ENCODE measurements at places on chromosomes 5 and 9.
A peak's percentile ranks its signal among the peaks of the same experiment; 100 is the strongest.

- no peak for DNase-seq
These were observed 4.6 kb upstream of the SUSD3 start for GRCh38 chr9:93053781-93054331.

DNA sequence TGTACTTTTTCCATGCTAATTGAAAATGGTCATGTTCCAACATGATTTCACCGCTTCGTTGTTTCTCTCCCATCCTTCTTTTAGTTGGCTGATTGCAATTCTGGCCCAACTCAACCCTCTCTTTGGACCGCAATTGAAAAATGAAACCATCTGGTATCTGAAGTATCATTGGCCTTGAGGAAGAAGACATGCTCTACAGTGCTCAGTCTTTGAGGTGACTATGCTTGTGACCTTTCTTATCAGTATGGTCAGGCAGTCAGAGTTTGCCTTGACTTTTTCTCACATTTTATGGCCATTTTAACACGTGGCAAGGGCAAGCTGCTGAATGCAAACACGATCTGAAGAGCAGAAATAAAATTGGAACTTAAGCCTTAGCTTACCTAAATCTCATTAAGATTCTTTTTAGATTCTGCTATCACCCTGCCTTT, 36.0 kb upstream of the CREBRF start:
- no peak for DNase-seq

DNA sequence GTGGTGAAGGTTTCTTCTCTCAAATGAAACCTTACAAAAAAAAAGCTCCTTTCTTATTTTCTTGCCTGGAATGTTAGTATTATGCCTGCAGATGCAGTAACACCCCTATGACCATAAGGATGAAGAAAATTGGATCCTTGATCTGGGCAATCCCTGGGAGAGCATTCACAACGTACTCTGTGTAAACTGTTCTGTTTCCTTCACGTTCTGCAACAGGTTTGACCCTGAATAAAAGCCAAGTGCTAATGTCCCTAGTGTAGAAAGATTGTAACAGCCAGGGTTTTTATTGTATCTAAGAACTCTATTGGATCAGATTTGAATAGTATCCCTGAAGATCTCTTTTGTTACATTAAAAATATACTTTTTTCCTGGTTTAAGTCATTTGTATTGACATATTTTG, 1639.6 kb upstream of the ACO1 start:
- DNase-seq: no peak

GRCh38 chr9:636931-637591, 204.4 kb upstream of the DMRT1 start:
- DNase-seq: no peak

GRCh38 chr5:54226215-54226614, 84.2 kb downstream of the ARL15 start:
- no peak for DNase-seq

DNA sequence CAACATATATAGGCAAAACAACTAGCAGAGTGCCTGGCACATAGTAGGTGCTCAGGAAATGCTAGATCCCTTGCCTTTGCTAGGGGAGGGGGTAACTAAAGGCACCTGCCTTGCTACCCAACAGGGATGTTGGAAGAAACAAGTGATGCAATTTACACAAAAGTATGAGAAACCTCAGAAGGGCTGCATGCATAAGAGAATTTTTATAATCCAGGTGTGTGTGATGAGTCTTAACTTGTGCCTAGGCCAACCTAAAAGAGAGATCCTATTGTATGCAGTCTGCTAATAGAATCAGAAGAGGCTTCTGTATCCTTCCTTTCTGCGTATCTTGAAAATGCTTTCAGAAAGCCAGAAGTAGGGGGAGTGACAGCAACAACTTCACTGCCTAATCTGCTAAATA, 135.9 kb downstream of the SLIT3 start:
- DNase-seq: no peak

- no peak for DNase-seq
These were observed 31.0 kb downstream of the NSUN2 start for GRCh38 chr5:6601816-6602215.

GRCh38 chr9:117103438-117104110, 311.3 kb downstream of the ASTN2 start:
- no peak for DNase-seq

DNA sequence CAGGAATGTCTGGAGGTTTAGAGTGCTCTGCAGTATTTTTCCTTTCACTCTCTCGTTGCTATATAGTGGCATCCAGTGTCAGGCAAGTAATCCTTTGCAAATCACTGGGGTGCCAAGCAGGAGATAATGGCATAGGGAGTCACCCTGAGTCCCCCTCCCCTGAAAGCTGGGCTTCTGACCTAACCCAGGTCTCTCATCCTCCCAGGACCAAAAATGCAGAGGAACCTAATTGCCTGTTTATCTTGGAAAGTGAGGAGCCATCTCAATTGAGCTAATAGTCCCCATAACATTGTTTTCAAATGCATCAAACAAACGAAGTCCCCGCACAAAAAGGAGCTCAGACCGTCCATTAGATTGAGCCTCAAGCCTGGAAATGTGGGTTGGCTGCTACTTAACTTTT, 368.0 kb upstream of the IRX2 start:
- DNase-seq: no peak

GRCh38 chr9:78383130-78383529, 86.2 kb downstream of the PSAT1 start:
- no peak for DNase-seq

DNA sequence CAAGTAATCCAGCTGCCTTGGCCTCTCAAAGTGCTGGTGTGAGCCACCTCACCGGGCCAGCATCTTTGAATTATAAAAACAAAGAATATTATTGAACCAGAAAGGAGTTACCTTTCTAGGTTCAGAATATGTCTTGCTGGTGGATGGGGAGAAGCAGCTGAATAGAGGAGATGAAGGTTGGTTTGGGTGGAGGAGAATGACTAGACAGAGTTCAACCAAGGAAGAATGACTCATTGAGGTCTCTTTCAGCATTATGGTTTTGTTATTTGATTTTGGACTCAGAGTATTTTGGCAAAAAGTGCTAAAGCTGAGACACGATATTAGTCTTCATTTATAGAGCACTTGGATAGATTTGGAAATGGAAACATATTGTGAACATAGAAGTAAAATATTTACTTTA, 75.2 kb upstream of the MPDZ start:
- no peak for DNase-seq

DNA sequence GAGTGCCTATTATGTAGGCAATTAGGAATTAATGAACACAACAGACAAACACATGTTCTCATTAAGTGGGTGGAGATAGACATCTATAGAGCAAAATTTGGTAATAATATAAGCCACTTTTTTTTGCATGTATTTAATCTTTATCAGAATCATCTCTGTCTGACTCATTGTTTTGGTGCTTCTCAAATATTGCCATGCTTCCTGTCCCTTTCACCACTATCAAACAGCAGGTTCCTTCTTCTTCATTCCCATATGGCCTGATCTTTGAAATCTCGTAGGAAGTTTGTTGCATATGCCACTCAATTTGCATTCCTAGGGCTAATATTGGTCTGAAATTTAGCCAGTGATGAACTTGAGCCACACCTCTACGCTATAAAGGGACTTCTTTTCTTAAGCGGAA, 128.9 kb upstream of the SPEF2 start:
- no peak for DNase-seq

DNA sequence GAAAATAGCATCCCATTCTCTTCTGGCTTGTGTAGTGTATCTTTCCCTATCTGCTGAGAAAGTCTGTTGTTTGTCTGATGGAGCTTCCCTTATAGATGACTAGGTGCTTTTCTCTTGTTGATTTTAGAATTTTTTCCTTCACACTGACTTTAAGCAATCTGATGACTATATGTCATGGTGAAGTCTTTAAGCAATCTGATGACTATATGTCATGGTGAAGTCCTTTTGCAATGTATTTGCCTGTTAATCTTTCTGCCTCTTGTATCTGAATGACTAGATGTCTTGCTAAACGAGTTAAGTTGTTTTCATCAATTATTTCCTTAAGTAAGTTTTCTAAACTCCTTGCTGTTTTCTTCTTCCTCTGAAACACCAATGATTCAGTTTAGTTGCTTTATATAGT, 80.5 kb downstream of the RNF130 start:
- DNase-seq: no peak

GRCh38 chr5:59079622-59080620, 497.0 kb downstream of the RAB3C start:
- no peak for DNase-seq

DNA sequence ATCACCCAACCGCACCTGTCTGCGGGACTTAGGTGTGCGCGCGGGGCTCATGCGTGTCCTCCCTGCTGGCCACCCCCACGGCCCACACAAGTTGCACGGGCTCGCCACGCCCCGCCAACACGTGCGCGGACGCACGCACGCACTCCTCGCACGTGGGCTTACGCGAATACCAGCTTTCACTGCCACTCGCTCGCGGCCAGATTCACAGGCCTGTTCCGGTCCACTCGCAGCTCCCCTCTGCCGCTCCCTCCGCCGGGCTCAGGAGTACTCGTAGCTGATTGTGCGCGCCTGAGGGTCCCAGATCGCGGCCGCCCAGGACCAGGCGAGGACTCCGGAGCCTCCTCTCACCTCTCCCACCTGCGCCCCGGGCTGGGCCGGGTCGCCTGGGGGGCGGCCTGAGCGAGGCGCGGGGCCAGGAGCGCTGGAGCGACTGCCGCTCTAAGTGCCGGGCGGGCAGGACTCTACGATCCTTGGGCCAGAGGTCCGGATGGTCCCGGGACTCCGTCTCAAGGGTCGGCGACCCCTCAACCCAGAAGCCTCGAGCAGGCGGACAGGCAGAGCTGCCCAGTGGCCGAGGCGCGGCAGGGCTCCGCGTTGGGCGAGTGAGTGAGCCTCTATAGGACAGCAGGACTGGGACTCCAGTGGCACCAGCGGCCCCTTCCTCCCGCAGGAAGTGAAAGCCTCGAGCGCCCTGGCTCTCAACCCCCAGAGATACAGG, 3.4 kb downstream of the PCDHGC5 start:
- peak; percentile 59 for DNase-seq

GRCh38 chr5:128099944-128100343, 16.4 kb downstream of the SLC12A2 start:
- DNase-seq: no peak

GRCh38 chr5:175810457-175810856, 60.9 kb upstream of the CPLX2 start:
- no peak for DNase-seq

DNA sequence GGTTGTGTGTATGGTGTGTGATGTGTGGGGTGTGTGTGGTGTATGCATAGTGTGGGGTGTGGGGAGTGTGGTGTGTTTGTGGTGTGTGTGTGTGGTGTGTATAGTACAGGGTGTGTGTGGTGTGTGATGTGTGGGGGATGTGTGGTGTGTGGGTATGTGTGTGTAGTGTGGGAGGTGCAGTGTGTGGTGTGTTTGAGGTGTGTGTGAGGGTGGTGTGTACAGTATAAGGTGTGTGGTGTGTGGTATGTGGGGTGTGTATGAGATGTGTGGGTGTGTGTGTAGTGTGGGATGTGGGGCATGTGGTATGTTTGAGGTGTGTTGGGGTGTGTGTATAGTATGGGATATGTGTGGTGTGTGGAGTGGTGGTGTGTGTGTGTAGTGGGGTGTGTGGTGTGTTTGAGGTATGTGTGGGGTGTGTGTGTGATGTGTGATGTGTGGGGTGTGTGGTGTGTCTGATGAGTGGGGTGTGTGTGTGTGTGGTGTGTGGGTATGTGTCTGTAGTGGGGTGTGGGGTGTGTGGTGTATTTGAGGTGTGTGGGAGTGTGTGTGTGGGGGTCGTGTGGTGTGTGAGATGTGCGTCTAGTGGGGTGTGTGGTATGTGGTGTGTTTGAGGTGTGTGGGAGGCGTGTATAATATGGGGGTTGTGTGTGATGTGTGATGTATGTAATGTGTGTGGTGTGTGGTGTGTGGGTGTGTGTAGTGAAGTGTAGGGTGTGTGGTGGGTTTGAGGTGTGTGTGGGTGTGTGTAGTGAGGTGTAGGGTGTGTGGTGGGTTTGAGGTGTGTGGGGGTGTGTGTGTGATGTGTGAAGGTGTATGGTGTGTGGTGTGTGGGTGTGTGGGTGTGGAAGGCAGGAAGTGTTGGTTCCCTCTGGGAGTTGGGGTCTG, 8.6 kb downstream of the ECSCR start:
- no peak for DNase-seq

GRCh38 chr9:92406477-92406876, 2.1 kb upstream of the OGN start:
- peak; percentile 44 for DNase-seq

DNA sequence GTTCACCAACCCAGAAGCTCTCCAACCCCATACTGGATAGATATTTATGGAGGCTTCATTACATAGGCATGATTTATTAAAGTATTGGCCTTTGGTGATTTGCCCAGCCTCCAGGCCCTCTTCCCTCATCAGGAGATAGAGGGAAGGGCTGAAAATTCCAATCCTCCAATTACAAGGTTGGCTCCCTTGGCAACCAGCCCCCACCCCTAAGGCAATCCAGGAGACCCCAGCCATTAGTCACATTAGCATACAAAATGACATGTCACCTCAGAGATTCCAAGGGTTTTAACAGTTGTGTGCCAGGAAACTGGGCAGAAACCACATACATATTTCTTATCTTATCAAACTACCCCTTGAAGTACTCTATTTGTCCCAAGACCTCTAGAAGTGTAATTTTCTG, 210.0 kb downstream of the HINT1 start:
- DNase-seq: no peak

DNA sequence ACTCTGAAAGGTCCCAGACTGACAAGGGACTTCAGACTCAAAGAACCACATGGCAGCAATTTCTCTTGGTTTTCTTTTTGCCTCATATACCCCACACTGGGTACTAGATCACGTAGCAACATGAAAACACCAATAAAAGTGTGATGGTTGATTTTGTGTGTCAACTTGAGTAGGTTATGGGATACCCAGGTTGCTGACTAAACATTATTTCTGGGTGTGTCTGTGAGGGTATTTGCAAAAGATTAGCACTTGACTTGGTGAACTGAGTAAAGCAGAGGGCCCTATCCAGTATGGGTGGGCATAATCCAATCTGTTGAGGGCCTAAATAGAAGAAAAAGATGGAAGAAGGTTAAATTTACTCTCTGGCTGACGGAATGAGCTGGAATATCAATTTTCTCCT, 53.8 kb upstream of the ZNF618 start:
- no peak for DNase-seq

DNA sequence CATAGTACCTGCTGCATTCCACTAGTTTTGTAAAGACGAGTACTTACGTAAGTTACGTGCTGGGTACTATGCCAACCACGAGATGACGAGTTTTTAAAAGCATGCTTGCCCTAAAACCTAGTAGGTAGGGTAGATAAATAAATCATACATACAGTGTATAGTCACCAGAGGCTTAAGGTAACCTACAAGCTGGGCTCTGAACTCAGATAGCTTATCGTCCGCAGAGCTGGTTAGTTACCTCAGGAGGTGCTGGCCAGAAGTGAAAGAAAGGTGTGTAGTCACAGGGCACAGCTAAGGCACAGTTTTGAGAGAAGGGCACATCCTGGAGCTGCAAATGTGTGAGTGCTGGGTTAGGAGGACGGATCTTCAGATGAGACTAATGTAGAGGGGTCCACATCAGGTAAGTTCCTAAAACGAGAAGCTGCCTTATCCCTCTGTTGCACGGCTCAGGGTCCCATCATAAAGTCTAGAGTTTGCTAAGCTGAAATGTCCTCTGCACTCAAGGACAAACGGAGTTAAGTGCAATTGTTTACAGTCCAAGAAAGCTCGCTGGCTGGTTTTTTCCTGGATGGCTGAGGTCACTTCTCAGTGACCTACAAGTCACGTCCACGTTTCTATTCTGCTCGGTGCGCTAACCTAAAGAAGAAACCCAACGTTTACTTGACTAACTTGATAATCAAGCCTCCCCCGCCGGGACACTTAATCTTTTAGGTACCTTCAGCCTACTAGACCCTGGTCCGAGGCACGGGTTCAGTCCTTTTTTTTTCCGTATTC, 1.1 kb upstream of the SNX24 start:
- peak; percentile 7 for DNase-seq

GRCh38 chr5:10460252-10460906, 18.7 kb downstream of the ROPN1L start:
- DNase-seq: no peak

- DNase-seq: no peak
These were observed 139.5 kb downstream of the SAXO1 start for GRCh38 chr9:18893491-18893890.

Measured in activated CD4-positive, alpha-beta T cell treated with anti-CD3 and anti-CD28 coated beads for 36 hours (primary cell).